ENCODE measurements at places on chromosomes 11 and 22.

DNA sequence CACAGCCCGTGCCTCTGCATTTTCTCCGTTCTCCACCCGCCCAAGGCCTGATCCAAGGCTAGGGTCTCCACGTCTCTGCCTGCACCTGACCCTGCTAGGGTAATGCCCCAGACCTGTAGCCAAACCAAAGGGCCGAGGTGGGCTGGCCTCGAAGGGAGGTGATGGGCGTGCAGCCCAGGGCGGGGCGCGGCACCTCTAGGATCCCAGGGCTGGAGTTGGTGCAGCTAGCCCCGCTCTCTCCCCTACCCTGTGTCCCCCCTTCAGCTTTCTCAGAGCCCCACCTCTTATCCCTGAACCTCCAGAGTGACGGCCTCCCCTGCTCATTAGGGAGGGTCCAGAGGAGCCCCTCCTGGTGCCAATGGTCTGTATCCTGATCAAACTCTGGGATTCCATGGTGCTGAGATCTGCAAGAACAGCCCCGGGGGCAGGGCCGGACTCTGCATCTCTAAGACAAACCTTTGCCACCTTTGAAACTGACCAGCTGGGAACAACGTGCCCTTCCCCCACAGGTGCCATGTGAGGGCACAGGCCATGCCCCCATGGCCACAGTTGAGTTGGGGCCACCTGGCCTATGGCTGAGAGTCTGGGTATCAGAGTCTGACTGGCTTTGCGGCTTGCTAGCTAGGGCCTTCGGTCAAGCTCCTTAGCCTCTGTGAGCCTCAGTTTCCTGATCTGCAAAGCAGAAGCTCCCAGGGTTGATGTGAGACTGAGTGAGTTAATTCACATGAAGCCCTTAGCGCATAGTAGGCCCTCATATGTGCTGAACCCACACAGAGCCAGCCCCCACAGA is 23.1 kb upstream of the CBX7 start:
- no peak for DNase-seq

DNA sequence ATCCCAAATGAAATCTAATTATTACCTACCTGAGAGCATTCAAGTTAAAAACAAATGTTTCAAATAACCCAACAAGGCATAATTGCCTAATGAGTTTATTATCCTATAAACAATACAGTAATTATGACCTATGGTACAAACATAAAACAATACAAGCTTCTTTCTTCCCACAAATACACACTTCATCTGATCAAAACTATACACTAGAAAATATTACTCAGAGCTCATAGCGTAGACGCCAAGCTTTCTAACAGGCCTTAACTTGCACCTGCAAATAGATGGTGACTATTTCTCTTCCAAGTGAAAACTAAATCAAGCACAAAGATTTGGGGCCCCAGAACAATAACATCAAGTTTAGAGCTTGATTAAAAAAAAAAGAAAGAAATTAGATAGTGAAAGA is 78.1 kb downstream of the SOX6 start:
- no peak for DNase-seq

DNA sequence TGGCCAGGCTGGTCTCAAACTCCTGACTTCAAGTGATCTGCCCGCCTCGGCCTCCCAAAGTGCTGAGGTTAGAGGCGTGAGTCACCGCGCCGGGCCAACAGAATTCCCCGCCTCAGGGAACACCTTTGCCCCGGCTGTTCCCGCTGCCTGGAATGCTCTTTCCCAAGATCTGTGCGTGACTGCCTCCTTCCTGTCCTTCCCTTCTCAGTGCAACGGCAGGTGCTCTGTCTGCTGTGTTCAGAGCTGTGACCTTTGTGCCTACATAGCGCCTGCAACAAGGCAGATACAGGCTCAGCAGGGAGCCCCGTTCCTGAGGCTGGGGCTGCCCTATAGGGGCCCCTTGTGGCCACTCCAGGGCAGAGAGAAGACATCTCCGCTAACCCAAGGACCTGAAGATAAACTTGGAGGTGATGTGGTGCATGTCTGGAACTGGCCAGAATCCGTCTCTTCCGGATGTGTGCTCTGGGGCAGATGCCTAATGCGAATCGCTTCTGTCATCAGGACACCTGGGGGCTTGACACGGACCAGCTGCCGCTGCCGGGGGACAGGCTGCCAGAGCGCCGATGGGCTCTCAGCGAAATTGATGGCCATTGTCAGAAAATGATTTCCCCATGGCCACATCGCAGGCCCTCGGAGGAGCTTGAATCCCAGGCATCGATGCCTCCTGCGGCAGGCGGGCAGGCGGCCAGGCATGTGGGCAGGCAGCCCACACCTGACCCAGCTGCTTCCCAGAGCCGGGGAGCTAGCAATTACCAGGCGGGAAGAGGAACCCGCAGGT is 43.5 kb upstream of the TCF20 start:
- DNase-seq = no peak

GRCh38 chr11:133265530-133266035 is 266.7 kb downstream of the OPCML start:
- DNase-seq = no peak

DNA sequence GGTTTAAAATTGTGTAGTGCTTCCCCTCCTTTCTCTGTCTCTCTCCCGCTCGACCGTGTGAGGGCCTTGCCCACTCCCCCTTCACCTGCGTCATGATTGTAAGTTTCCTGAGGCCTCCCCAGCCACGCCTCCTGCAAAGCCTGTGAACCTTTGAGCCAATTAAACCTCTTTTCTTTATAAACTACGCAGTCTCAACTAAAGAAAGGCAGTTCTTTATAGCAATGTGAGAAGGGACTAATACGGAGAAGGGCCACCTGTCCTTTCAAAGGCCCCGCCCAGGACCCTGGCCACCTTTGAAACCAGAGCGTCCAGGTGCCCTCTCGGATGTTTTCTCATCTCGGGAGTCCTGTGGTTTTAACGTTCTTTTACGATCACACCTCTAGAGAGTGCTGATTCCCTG is 741.5 kb downstream of the BRD1 start:
- DNase-seq = peak; percentile 90

DNA sequence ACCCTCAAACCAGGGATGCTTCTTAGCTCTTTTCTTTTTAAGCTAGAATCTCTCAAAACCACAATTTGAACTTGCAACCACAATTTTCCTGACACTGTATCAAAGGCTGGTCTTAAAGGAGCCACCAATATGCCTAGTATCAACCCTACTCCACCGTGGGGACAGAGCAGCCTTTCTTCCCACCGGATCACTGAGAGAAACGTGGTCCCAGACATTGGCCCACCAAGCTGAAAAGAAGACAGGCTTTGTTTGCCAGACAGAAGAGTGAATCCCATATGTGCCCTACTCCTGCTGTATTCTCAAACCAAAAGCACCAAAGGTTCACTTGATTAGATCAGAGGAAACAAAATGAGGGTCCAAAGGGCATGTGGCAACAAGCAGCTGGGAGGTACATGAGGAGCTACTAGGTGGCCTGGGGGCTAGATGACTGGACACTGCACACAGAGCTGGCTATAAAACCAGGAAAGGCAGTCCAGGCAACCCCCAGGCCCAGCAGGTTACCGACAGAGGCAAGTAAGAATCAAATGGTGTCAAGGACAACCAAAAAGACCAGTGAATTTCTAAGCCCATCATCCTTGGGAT is 3.6 kb upstream of the VWCE start:
- DNase-seq = no peak

DNA sequence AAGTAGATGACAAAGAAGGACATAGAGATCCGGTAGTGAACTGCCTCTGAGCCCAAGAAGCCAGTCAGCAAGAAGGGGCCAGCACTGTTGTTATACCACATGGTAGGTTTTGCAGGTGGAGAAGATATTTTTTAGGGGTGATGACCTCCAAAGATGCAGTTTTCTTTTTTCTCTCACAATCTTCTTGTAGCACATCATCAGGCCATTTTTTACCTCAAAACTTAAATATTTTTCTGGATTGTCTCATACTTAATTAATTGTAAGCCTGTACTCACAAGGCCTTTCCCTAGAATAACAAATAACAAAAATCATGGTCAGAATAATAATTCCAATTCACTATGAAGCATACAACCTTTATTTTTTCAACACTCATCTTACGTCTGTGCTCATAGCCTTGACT is at the start of gene OR51B4:
Gene OR51B4 (minus strand): TSS at position 101 of the 400 bp plus-strand sequence. CDS start 0 bp downstream, at position 101.
- no peak for DNase-seq

- no peak for DNase-seq
These were observed 54.8 kb upstream of the PHF21B start for GRCh38 chr22:45064313-45065278.

DNA sequence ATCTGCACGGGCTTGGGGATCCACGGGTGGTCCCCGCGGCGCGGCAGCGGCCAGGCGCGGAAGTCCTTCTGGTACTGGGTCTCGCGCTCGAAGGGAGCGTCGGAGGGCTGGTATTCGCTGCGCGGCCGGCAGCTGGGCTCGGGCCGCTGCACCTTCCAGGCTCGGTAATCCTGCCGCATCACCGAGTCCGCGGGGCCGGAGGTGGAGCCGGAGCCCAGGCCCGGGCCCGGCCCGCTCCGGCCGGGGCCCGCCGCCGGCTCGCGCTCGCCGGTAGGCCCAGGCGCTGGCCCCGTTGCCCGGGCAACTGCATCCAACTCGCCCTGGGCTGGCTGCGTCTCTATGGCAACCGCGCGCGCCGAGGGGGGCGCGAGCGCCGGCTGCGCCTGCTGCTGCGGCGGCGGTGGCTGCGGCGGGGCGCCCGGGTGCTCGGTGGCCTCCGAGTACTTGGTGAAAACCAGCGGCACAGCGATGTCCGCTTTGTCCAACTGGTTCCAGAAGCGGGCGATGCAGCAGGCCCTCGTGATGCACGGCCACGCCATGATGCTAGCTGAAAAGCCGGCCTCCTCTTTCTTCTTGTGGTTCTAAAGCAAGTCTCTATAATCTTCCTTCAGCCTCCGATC is 897 bp downstream of the MAP6 start:
- peak; percentile 52 for DNase-seq

DNA sequence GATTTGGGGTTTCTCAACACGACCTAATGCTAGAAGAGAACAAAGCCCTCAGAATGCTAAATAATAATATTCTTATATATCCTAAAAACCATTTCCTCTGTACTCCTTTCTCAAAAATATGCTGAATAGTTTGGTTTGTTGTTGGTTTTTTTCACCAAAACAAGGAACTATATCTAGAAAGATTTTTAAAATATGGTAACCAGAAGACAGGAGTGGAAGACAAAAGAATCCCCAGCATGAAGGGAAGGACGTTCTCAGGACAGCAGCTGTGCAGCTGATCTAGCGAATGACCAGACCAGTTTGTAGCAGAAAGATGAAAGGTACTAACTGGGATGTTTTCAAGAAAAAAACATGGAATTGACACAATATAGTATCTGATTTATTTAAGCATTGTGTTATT is 19.3 kb downstream of the FEZ1 start:
- DNase-seq = no peak

DNA sequence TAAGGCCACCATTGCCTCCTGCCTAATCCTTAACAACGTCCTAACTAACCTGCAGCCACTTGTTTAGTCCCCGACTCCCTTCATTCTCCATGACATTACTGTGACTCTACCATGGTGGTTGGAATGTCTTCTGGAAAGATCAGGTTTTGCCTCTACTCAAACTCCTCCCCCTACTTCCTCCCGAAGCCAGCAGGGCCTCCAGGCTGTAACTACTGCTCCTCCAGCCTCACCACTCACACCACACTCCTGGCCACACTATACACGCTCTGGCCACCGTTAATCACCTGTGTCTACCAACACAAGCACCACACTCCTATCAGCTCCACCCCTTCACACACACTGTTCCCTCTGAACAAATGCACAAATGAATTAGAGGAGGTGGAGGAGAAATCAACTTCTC is 69.2 kb downstream of the PACSIN2 start:
- DNase-seq = no peak

GRCh38 chr11:27705873-27706820 is 5.9 kb upstream of the BDNF start:
- DNase-seq = no peak

GRCh38 chr11:130157101-130157500 is 2.5 kb upstream of the ST14 start:
- no peak for DNase-seq

DNA sequence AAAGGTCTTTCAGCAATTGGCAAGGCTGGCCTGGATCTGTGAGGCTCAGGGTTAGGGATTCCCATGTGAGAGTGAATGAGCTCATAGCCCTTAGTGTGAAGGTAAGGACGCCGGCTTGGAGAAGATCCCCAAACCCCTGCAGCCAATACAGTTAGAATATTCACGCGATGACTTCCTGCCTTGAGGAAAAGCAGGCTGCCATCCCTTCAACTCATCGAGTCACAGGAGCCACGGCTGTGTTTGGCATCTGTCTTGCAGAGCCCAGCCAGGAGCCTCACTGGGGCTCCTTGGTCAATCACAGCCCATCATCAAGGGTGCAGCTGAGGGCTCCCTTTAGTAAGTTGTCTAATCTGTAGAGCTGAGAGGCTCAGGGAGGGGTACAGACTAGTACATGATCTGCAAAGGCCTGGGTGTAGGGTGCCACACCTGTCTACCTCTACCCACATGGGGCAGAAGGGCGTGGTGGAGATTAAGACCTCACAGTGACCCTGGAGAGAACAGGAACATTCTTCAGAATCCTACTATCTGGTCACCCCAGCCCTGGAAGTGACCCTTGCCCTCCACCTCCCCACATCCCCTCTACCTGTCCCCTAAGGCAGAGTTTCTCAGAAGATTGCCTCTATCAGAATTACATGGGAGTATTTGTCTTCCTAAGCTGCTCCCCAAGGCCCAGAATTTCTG is 18.5 kb downstream of the IL10RA start:
- DNase-seq = no peak

- DNase-seq = no peak
These were observed 594 bp downstream of the NRXN2 start for GRCh38 chr11:64722141-64723065.

DNA sequence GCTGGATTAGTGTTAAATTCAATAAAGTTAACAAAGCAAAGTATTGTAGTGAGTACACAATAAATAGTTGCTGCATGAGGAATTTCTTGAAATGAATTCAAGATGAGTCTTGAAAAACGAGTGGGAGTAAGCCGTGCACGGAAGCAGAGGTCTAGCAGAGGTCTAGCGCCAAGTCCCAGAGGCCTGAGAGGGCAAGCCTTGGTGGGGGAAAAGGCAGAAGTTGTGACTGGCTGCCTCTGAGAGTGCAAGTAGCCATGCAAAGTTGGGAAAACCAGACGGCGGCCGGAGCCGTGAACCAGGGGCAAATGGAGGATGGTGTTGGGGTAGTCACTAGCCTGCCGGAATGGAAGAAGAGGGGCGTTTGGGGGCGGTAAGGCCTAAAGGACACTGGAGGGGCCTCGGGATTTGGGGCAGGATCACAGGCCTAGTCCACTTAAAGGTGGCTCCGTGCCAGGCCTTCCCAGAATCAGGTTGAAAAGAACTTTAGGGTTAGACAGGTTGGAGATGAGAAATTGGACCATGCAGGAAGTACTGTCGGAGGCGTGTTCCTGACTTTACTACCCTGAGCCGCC is 379 bp upstream of the SLC3A2 start:
- no peak for DNase-seq

Data from NCI-H510A (cell line).